ENCODE measurements at places on chromosomes 12 and 14. TPM values are rescaled to one million over a fixed set of nuclear protein-coding genes. Genes with fewer than 3 reads are reported as not detected.

The NINJ2 gene
- total RNA-seq = not detected

The KLHL33 gene
- 4.3 TPM for total RNA-seq

The GSKIP gene
- 3.8 TPM for total RNA-seq

The PLA2G1B gene
- total RNA-seq = not detected

The SLC17A8 gene
- total RNA-seq = 0.29 TPM

The NR1H4 gene
- total RNA-seq = 6.7 TPM

The SPTLC2 gene
- total RNA-seq = 97.5 TPM

The IL31 gene
- not detected for total RNA-seq

DNA sequence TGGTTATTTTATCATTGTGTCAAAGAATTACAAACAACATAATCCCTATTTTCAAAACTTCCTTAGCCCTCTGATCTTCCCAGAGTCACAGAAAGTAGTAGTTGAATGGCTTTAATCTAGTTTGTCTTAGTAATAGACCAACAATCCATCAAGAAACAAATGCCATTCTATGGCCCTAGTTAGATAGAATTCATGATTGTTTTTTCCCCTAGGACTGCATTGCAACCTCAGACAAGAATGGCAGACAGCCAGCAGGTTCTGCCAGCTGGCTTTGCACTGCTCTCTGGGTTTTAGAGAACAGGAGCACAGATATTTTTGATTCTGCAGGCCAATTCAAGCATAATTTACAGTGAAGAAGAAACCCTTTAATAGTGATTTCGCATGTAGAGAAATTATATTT, 33.8 kb downstream of the SYT1 start:
- DNase-seq = peak; percentile 66

DNA sequence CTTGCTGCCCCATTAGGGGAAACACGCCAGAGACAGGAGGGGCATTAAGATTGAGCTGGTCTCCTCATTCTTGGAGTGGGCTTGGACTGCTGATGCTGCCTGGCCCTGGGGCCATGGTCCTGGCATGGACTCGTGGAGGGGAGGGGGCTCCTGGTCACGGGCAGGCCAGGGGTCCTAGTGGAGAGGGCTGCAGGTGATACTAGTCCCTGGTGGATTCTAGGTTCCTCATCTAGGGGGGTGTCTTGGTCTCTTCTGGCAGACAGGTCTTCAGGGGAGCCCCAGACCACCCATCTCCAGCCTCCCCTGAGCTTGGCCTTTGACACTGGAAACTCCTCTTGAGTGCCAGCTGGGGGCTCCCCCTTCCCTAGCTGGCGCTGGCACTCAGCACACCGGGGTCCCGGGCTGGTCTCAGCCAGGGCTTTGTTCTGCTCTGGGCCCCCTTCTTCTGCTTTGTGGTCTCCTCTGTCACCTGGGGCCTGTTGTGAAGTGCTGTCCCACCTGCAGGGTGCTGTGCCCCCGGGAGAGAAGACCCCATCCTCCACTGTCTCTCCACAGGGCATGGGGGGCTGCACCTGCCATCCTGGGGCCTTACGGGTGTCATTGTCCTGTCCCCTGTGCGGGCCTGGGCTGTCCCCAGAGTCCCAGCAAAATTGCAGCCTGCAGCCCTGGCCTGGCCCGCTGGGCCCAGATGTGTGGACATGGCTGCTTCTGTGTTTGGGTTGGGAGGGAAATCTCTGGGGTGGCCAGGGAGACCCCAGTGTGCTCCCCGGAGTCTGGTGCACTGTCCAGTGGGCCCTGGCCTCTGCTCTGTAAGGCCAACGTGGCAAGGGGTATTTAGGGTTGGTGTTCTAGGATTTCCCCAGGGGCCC, 2.3 kb downstream of the KIF26A start:
- DNase-seq = no peak

DNA sequence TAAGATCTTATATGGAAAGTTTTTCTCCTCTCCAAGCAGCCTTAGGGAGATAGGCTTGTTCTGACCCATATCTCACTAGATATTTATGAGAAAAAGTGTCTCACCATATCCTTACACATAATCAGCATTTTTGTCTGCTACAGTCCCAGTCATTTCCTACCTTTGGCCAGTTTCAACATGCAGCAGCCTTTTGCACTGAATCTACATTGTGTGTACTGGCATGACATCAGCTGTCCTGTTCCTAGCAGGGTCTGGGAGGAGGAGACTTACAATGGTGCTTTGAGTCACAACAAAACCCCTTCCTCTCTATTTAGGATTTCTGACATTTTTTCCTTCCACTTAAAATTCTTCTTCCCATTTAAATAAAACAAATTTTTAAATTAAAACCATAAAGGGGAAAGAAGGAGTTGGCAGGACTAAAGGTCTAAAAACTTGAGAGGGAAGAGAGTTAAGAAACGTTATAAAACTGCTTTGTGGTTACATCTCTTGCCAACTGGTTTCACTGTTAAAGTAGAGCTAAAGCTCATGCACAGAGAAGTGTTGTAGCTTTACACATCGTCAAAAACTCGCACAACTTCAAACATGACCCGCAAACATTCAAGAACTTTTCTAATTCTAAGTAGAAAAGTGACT, 53.3 kb upstream of the CERS5 start:
- no peak for DNase-seq

- no peak for DNase-seq
These were observed 125.2 kb downstream of the ZNF664 start for GRCh38 chr12:124098101-124098757.

GRCh38 chr14:89279649-89280232, 137.3 kb downstream of the FOXN3 start:
- DNase-seq = no peak

DNA sequence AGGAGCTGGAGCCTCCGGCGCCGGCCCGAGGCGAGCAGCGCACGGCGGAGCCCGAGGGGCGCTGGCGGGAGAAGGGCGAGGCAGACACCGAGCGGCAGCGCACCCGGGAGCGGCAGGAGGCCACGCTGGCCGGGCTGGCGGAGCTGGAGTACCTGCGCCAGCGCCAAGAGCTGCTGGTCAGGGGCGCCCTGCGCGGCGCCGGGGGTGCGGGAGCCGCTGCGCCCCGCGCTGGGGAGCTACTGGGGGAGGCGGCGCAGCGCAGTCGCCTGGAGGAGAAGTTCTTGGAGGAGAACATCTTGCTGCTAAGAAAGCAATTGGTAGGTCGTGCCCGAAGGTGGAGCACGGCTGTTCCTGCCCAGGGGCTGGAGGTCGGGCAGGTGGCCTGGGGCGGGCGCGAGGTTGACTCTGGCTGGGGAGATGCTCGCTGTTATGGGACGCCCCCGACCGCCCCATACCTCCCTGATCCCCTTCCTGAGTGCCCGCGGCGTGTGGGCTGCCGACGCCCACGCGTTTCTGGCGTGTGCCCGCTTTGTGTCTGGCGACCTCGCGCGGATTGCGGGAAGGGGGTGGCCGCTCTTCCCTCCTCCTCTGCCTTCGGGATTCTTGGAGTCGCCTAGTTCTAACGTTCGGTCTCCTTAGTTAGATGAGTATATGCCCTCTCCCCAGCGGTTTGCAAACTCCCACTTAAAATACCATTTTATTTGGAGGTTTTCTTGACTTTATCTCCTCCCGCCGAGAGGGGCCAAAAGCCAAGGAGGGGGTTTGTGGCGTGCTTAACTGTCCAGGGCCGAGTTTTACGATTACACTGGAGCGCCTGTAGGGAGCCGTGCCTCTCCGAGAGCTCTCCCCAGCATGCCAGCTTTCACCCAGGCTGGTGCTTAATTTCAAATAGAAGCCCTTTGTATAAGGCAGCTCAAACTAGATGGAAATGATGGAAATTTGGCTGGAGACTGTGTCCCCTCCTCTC, 752 bp downstream of the DACT1 start:
- DNase-seq = no peak

- no peak for DNase-seq
These were observed 642.0 kb downstream of the GALC start for GRCh38 chr14:87351007-87351406.

- DNase-seq = no peak
These were observed 129.3 kb upstream of the MAP1LC3B2 start for GRCh38 chr12:116429826-116430360.

Measured in stomach (tissue), 19 donors.